G401 (cell line): ENCODE measurements at places on chromosomes 6 and 20.

- DNase-seq = no peak
Measured at GRCh38 chr20:2387580-2387979, 6.9 kb downstream of the TGM6 start.

- DNase-seq = peak; percentile 81
Measured at GRCh38 chr20:46182276-46183200, 64.4 kb downstream of the CD40 start.

DNA sequence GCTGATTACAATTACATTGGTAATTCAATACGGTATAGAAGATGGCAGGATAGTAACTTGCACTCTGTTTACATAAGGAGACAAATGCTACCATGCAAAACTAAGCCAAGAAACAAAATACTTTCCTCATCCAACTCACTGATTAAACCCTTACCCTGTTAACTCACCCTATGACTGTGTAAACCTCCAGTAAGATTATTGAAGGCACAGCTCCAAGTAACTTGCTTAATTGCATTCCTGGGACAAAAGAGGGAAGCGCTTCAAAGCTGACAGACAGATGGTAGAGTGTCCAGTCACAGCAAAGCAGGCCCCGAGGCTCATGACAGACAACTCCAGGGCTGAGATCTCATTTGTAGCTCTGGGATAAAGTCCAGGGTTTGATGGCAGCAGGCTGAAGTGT, 6.9 kb upstream of the KIF16B start:
- peak; percentile 15 for DNase-seq

DNA sequence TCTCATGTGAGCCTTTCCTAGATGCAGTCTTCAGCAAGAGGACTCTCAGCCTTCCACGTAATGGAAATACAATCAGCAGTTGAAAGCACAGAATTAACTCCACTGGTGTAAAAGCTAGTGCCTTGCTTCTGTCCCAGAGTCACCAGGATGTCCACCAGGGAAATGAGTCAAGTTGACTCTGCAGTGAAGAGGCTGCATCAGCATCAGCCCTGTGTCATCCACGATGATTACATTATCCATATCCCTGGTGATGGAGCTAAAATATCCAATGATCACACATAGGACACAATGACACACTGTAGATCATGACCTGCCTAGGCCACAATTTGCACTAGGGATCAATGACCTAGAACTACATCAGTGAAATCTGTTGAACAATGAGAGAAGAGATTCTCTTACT, 262.4 kb downstream of the ERMARD start:
- no peak for DNase-seq

DNA sequence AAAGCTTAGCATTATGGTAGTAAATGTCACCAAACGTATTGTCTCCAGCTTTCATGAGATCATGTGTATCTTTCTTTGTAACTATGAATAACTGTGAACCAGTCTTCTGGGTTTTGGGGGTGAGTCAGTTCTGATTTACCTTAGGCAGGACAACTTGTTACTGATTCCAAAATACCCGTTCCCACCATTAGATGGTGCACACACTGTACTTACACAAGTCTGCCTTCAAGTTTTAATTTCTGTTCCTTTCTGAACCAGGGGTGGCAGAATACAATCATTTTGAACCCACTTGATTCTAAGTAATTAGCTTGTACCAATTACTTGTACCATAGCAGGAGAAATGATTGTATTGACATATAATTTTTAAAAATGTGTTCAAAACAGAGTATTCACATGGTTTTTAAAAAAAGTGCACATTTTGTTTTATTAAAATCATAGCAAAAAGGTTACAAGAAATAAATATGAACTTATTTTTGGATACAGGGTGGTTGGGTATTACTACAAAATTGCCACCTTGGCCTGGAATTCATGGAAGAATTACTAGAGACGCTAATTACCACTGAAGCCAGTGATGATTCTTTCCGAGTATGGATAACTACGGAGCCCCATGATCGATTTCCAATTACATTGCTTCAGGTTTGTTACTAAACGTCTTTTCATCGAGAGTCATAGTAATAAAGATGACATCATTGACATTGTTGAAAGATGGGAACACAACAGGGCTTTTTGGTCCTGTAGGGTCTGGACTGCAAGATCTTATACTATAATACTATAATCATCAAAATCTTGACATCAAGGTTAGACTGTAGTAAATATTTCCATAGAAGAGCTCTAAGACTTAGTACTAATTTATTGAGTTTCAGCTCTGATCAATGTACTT, 75.2 kb upstream of the GLP1R start:
- DNase-seq = peak; percentile 40

GRCh38 chr20:6269168-6269873, 146.5 kb upstream of the FERMT1 start:
- DNase-seq = no peak

DNA sequence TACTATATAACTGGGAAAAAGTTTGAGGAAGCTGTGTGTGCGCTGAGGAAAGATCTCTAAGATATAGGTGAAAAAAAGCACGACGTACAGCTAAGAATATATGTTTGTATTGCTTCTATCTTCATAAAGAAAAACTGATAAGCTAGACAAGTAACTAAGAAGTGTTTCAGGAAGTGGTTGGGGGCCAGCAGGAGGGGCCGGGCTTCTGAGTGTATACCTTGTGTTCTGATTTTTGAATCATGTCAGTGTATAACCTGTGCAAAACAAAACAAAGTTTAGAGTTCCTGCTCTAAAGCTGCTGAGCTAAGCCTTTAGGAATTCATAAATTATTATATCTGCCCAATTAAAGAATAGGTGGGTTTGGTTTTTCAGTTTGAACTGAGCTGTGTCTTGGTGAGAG, 7.9 kb upstream of the OSER1 start:
- no peak for DNase-seq

DNA sequence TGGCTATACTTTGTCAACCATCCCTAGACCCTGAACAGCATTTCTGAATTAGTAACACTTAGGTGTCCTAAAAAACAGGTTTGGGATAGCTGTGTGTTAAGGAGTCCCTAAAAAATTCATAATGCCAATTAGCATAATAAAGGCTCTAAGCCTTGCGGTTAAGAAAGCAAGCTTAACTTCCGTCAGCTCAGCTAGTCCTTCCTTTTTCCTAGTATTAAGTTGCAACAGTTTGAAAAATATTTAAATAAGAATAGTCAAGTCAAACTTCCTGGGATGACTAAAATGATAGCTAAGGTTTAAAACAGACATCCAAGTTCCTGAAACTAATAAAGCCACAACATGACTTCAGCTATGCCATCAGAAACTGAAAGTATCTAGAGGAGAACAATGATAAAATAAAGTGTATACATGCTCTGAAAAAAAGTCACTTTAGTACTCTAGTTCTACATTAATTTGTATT, 3.5 kb downstream of the AKIRIN2 start:
- DNase-seq = no peak

- DNase-seq = no peak
Measured at GRCh38 chr6:154503658-154504057, 6.8 kb downstream of the CNKSR3 start.

GRCh38 chr6:484086-484745, 92.7 kb downstream of the IRF4 start:
- DNase-seq = no peak
